ENCODE measurements at places on chromosomes 6 and 20.
A peak's percentile ranks its signal among the peaks of the same experiment; 100 is the strongest.

DNA sequence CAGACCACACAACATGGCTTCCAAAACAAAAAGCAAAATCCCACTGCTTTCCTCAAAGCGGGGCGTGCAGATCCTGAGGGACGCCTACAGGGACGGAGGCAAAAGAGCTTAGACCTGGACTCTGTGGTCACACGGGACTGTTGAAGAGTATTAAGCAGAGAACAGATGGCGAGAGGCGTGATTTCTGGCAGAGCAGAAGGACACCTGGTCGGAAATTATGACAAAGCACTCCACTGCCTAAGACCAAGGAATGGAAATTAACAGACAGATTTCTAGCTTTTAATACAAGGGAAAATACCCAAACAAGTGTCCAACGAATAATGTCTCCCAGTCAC lies 15.4 kb downstream of the CST7 start:
- DNase-seq: no peak

GRCh38 chr6:161439093-161439492 lies 165.2 kb upstream of the AGPAT4 start:
- no peak for DNase-seq

DNA sequence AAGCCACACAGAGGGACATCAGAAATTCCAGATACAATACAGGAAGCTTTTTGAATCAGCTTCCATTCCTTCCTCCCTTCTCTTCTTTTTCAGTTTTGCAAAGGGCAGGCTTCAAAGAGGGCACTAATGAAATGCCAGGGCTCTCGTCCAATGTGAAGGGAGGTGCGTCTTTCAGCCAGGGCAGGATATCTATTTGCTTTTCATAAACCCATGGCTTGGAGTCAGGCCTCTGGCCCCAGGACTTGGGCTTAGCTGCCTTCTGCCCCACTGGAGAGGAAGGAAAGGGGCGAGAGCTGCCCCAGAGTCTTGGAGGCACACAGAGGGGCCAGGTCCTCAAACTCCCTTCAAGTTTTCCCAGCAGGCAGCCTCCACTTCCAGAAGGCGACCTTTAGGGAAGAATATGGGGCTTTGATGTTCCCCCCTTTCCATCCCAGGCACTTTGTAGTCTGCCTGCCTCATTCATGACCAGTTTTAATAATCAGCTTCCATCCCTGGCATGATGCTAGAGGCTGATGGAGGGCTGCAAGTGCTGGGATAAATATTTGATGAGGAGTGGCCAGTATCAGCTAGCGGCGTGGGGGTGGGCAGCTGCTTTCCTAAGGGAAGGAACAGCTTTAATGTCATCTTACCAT lies 234.8 kb downstream of the NRN1 start:
- no peak for DNase-seq

GRCh38 chr6:105832313-105832761 lies 253.8 kb upstream of the PRDM1 start:
- no peak for DNase-seq

- DNase-seq: no peak
Observed at GRCh38 chr6:165205632-165206031, 103.8 kb downstream of the C6orf118 start.

DNA sequence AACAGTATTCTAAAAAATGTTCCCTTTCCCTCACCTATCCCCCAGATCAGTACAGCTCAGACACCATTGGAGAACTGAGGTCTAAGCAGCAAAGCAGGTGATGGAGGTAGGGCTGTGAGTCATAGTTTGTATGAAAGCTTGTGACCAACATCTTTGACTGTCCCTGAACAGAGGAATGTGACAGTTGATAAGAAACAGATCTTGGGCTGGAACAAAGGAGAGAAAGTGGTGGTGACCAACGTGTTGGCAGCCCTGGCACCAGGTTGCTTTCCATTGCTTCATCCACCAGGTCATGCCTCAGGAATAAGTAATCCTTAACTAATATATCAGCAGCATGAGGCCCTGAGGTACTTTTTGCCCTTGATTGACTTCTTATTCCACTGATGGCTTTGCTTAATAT lies 19.9 kb upstream of the CRIP3 start:
- DNase-seq: no peak

GRCh38 chr6:142570221-142570671 lies 268.4 kb downstream of the ADGRG6 start:
- DNase-seq: no peak

GRCh38 chr6:21592953-21593352 lies 598 bp upstream of the SOX4 start:
- no peak for DNase-seq

- DNase-seq: no peak
Observed at GRCh38 chr6:123841067-123841896, 37.6 kb downstream of the NKAIN2 start.

- DNase-seq: no peak
Observed at GRCh38 chr6:37106982-37107491, 62.9 kb upstream of the PIM1 start.

DNA sequence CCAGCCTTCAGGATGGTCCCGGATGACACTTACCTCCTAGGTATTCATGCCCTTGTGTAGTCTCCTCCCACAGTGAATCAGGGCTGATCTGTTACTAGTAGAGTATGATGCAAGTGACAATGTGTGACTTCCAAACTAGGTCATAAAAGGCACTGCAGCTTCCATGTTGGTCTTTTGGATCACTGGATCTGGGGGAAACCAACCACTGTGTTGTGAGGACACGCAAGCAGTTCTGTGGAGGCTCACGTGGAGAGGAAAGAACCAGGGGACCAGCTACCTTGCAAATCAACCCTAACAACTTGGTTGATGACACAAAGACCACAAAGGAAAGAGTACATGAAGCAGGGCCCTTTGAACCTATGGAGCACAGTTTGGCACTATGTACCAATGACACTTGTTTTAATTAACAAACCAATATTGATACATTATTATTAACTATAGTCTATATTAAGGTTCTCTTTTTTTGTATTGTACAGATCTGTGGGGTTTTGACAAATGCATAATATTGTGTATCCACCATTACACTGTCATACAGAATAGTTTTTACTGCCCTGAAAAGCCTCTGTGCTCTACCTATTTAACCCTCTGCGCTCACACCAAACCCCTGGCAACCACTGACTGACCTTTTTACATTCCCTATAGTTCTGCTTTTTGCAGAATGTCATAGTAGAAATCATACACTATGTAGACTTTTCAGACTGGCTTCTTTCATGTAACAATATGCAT lies 16.3 kb upstream of the SDCBP2 start:
- DNase-seq: no peak

- DNase-seq: no peak
Observed at GRCh38 chr6:119234457-119234856, 115.1 kb downstream of the MAN1A1 start.

DNA sequence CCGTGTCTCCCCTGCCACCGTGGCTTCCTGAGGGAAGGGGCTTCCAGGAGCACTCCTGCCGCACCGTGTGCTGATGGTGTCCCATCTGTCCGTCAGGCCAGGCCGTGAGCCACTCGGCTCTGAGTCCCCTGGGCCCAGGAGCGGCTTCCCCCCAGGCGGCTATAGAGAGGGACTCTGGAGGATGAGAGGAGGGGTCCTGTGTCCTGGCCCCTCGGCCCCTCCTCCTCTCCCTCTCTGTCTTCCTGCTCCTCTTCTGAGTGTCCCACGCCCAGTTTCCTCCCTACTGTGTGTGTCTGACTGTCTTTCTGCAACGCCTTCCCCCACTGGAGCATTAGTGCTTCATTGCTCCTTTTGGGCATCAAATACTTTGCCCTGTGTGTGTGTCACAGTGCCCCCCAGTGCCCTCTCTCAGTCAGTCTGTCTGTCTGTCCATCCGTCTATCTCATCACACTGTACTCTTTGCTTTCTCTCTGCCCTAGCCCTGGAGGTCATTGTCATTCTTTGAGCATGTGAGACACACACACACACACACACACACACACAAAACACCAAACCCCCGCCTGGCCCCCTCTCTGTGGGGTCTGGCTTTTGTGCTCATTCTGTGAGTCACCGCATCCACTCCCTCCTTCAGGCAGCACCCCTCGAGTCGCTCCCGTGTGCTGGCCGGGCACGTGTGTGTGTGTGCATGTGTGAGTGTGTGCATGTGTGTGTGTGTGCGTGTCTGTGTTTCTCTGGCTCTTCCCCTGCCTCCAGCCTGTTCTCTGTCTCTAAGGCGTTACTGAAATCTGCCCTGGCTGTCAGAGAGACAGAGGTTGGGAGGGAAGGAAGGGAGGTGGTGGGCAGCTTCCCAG lies 71.9 kb downstream of the SRC start:
- DNase-seq: no peak

GRCh38 chr6:24901698-24902328 lies 33.9 kb downstream of the RIPOR2 start:
- no peak for DNase-seq

- DNase-seq: no peak
Observed at GRCh38 chr20:62149532-62150309, 6.2 kb downstream of the SS18L1 start.

GRCh38 chr6:149478631-149479314 lies 6.0 kb downstream of the ZC3H12D start:
- DNase-seq: no peak

- DNase-seq: no peak
Observed at GRCh38 chr6:3102875-3103274, 15.6 kb upstream of the BPHL start.

- DNase-seq: no peak
Observed at GRCh38 chr6:40740518-40740917, 153.4 kb upstream of the LRFN2 start.

DNA sequence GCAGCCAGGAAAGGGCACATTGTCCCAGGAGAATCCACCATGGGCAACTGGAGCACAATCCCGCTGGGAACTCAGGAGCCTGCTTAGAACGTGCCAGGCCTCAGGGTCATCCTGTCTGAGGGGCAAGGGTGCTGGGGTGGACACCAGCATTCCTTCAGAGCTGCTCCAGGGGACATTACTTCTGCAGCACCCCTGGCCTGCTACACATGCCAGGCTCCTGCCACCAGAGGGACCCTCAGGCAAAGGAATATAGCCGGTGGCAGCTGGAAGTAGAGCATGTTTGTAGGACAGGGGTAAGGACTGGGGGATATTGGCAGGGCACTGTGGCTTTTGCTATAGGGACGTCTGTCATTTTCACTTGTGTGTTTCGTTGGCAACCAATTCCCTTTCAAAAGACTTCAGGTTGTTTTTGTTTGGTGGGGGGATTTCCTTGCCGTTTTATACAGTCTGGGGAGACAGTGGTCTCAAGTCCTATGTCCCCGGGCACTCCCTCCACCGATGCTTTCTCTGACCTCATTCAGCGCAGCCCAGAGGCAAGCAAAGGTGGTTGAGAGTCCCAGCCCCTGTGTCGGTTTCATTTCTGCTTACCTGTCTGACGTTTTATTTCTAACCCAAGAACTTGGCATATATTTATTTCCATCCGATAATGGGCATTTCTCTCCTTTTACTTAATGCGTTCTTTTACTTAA lies 130.8 kb downstream of the JPH2 start:
- peak; percentile 65 for DNase-seq

GRCh38 chr6:106882601-106883518 lies 91.7 kb downstream of the CD24 start:
- no peak for DNase-seq

DNA sequence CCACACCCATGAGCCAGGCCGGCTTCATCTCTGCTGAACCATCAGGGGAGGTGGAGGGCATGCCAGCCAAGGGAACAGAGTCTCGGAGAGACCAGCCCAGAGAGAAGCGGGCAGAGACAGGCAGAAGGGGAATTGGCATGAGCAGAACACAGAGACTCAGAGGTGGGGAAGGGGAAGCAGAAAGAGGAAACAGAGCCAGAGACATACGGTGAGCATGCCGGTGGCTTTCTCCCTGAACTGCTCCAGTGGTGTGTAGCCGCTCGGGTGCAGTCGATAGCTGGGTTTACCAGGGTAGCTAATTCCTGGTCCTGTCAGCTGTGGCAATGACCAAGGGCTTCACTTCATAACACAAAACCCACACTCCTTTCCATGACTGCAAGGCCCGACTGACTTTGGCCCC lies 83.6 kb upstream of the CCDC167 start:
- peak; percentile 39 for DNase-seq

DNA sequence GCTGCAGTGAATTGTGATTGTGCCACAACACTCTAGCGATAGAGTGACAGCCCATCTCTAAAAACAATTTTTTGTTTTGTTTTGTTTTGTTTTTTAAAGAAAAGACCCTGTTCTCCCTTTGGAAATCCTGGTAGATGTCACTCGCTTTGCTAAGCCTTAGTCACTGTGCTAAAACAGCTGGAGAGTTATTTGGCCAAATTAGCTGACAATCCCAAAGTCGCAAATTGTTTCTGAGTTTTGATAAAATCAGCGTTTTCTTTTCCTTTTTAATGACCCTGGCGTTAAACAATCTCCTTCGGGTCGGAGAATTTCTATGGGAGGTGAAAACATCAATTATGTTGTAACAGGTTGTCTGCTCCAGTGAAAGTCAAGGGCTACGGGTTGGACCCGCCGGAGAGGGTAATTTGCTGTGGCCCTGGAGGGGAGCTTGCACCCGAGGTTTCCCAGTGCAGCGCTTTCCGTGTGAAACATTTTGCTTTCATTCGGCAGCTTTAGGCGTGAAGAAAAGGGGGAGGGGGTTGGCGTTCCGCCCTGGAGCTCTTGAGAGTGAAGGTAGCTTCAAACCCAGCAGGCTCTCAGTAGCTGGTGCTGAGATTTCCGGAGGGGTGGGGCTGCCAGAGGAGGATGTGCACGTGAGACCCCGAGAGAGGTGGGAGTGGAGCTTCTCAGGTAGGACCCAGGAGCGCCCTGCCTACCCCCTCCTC lies 296.6 kb downstream of the PHACTR1 start:
- DNase-seq: no peak

- DNase-seq: no peak
Observed at GRCh38 chr6:3323148-3323547, 64.4 kb downstream of the PSMG4 start.

- DNase-seq: no peak
Observed at GRCh38 chr20:43787937-43788336, 61.1 kb upstream of the GTSF1L start.

- no peak for DNase-seq
Observed at GRCh38 chr6:56961151-56961550, 6.2 kb downstream of the BEND6 start.

GRCh38 chr20:33789109-33789857 lies 21.9 kb upstream of the CHMP4B start:
- no peak for DNase-seq

- no peak for DNase-seq
Observed at GRCh38 chr6:41599852-41600445, 38.3 kb upstream of the MDFI start.

DNA sequence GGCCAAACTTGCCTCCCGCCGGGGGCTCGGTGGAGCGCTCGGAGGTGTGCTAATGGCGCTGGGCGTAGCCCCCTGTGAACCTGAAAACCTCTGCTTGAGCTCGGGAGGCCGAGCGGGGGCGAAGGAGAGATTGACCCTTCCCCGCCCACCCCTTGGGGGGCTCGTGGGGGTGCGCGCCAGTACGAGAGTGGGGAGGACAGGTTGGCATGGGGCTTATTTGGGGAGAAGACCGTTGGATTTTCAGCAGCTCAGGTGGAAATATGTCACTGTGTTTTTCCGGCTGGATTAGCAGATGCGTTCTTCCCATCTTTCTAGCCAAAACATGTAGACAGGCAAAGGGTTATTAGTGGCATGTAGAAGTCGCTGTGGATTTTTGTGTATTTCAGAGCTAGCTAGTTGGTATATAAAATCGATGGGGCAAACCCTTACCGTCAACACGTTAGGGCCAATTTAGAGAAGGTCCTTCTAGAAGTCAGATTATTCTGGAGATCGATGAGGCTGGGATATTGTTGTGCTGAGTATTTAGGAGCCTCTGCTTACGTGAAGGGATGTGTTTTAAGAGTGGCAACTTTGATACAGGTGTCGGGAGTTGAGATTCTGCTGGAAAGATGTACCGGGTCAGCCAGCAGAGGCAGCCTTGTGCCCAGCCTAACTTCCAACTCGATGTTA lies 525 bp downstream of the NCOA7 start:
- peak; percentile 42 for DNase-seq

All from CD4-positive, alpha-beta T cell treated with Interferon gamma for 1 hour (primary cell).